ENCODE measurements at places on chromosomes 7 and 10. TPM values are rescaled to one million over a fixed set of nuclear protein-coding genes. Genes with fewer than 3 reads are reported as not detected.

GRCh38 chr7:20786779-20787659 lies at the start of gene SP8:
SP8 (minus strand) TSS chr7:20786886; CDS start chr7:20786798, 88 bp downstream.
- ATAC-seq = peak; percentile 73

DNA sequence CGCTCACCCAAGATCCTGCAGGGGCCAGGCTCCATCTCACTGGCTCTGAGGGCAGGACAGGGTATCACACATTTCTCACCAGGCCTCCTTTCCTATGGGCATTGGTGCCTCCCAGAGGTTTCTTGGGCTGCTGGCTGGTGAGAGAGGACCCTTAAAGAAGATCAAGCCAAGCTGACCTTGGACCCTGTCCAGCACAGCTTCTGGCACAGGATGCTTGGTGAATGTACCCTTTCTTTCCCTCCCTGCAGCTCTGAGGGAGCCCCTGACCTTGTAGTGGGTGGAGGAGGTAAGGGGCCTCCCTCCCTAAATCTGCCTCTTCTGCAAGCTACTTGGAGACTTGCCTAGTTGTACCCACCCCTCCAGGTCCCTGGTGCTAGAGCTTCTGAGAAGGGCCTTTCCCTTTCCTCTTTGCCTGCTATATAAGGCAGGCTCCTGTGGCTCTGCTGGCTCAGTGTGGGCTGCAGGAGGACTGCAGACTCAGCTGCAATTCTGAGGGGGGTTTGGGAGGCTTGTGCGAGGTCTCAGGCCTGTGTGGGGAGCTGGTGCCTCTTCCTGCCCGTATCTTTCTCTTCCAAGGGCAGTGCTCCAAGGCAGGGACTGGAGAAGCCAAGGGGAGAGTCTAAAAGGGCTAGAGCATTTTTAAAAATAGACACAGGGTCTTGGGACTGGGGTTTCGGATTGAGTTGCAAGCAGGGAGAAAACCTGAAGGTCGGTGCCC lies 11.7 kb upstream of the TRIM8 start:
- ATAC-seq = no peak

DNA sequence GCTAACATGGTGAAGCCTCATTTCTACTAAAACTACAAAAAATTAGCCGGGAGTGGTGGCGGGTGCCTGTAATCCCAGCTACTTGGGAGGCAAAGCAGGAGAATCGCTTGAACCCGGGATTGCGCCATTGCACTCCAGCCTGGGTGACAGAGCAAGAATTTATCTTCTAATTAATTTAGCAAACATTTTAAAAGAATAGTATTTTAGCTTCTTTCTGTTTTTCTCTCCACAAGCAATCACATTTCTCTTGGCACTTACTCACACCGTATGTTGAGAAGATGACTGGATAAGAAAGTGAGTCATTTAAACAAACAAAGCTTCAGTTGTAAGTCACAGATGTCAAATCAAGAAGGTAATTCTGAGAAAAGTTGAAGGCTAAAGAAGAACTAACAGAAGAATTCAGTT lies 264.0 kb downstream of the ARL4A start:
- no peak for ATAC-seq

DNA sequence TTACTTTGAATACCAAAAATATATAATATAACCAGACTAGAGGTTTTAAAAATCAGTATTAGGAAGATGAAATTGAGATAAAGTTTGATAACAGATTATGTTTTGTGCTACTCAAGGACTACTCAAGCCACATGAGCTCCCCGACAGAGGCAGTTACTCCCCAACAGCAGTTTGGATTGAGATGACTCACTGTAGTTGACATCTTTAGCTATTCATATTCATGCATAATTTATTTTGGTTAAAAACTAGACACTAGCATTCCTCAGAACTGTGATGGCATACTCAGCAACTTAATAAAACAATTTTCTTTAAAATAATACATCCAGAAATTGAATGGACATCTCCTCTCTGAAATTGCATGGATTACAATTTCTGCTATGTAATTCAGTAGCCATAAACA lies 19.6 kb downstream of the PCLO start:
- no peak for ATAC-seq

DNA sequence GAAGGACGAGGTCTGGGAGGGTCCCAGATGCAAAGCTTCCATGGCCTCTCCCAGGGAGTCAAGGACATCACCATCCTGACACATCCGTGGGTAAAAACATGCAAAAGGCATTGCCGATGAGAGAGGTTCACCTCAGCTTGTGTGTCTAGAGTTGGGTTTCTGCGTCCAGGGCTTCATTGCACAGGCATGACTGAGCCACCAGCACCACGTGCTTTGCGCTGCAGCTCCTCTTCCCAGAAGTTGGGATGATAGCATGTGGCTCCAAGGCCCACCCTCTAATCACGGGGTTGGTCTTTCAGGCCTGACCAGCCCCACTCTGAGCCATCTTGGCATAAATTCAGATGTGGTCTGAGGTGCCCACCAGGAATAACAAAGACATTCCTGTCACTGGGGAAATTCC lies 7.1 kb upstream of the RASGEF1A start:
- no peak for ATAC-seq

- no peak for ATAC-seq
Measured at GRCh38 chr7:37601321-37601720, 82.2 kb upstream of the GPR141 start.

DNA sequence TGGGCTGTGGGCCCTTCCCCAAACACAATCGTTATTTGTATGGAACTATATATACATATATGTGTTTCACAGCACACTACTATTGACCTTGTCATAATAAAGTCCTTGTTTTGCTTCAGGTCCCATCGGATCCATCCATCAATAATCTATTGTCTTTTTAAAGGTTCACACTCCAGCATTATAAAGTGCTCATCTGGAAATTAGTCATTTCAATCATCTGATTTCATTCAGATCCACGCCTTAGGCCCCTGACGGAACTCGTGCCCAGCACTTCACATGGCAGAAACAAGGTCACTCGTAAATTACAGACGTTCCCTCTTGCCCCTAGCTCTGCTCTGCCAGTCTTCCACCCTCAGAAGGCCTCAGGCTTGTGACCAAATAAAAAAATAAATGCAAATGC lies 133.1 kb upstream of the PPP2R2D start:
- no peak for ATAC-seq

- ATAC-seq = peak; percentile 43
Measured at GRCh38 chr7:158468181-158468580, 119.4 kb downstream of the PTPRN2 start.

DNA sequence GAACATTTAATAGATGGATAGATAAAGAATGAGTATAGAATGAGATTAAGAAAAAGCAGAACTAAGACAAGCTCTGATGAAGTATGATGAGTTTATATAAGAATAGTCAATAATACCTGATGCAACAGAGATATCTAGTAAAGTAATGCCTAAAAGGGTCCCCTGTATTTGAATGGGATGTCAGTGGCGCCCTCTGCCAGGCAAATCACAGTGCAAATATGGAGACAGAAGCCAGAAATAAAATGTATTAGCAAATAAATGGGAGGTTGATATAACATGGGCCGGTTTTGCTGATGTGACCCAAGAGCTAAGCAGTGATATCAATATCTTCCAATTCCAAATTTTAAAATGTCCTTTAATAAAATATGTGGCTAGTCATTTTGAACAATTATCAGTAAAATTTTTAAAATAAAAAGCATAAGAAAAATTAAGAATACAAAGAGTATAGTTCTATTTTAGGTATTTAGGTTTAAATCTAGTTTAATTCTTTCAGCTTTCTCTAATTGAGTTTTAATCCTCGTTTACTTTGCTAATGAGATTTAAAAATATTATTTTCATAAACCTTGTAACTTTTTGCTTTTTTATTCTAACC lies 62.6 kb downstream of the ADK start:
- no peak for ATAC-seq

- peak; percentile 64 for ATAC-seq
Measured at GRCh38 chr7:74026903-74027682, 880 bp upstream of the ELN start.

GRCh38 chr10:103658049-103658577 lies 164.6 kb downstream of the NEURL1 start:
- no peak for ATAC-seq

GRCh38 chr10:33939892-33940291 lies 605.4 kb upstream of the NRP1 start:
- ATAC-seq = no peak

GRCh38 chr10:35843524-35844181 lies 201.6 kb upstream of the FZD8 start:
- peak; percentile 39 for ATAC-seq

- no peak for ATAC-seq
Measured at GRCh38 chr10:51789118-51789517, 89.7 kb upstream of the CSTF2T start.

DNA sequence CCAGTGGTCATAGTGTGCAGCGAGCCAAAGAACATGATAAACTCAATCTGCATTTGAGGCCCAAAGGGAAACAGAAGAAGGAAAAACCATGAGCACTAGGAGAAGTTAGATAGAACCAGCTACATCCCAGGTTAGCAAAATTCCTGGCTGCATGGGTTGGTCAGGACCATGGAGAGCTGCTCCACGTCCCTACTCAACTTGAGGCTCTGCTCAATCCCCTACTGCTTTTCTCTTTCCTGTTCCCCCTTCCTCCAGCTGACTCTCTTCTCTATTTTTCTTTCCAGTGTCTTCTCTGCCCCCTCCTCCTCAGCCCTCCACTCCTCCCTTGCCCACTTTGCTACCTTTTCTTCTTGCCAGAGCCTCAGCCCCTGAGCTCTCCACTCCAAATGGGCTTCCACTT lies 21.9 kb upstream of the VSIR start:
- no peak for ATAC-seq

GRCh38 chr7:99126921-99127553 lies 16.9 kb downstream of the SMURF1 start:
- peak; percentile 85 for ATAC-seq

DNA sequence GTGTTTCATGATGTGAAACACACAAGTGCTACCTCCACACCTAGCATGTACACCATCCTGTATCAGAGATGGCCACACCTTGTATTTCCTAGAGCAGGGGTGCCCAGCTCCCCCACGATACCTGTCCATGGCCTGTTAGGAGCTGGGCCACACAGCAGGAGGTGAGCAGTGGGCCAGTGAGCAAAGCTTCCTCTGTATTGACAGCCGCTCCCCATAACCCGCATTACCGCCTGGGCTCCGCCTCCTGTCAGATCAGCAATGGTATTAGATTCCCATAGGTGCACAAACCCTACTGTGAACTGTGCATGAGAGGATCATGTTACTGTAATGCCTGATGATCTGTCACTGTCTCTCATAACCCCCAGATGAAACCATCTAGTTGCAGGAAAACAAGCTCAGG lies 145.6 kb upstream of the RNF32 start:
- ATAC-seq = no peak

- no peak for ATAC-seq
Measured at GRCh38 chr7:116618338-116619128, 53.5 kb upstream of the MET start.

- no peak for ATAC-seq
Measured at GRCh38 chr7:93620057-93620456, 45.5 kb upstream of the CALCR start.

GRCh38 chr7:137871170-137871915 lies 24.6 kb upstream of the DGKI start:
- ATAC-seq = peak; percentile 35

GRCh38 chr7:6209340-6209739 lies 63.1 kb downstream of the CYTH3 start:
- ATAC-seq = no peak

DNA sequence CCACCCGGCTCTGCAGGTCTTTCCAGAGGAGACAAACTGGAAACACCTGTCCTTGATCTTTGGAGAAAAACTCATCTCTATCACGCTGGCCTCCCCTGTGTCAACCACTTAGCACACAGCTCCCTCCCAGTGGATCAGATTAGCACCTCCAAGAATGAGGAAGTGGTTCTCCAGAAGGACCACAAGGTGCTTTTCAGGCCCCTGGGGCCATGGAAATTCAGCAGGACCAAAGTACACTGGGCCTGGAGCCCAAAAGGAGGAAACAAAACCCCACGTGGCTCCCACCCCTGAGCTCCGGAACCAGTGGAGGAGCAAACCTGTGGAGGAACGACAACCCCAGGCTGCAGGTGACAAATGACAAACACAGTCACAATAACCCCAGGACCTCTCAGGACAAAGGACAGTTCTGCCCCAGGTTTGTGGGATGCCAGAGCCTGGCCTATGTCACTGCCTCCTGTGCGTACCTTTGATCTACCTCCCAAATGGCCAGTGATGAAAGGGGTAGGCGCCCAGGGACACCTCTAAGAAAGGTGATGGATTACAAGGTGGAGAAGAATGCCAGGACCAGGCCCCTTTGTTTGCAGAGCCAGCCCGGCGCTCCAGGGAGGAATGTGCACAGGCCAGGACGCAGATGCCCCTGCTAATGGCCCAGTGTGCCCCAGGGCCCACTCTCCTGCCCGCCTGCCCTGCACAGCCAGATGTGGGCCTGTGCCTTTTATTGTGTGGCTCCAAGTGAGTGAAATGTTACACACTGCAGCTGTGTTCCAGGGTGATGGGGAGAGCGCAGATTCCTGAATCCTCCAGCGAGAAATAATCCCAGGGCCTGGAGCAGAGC lies 5.7 kb downstream of the TNS3 start:
- peak; percentile 9 for ATAC-seq

GRCh38 chr10:61262486-61263261 lies 190.5 kb downstream of the TMEM26 start:
- ATAC-seq = no peak

- no peak for ATAC-seq
Measured at GRCh38 chr7:111226800-111227199, 135.9 kb downstream of the LRRN3 start.

GRCh38 chr10:126153711-126154628 lies 234.3 kb downstream of the ADAM12 start:
- no peak for ATAC-seq

Gene NOLC1
- total RNA-seq = 61.9 TPM

Gene SLC26A4
- total RNA-seq = not detected

Gene NRCAM
- total RNA-seq = 55.1 TPM

Gene LRCH4
- total RNA-seq = 24.2 TPM

Gene C10orf67
- 0.57 TPM for total RNA-seq

Gene P4HA1
- total RNA-seq = 12.8 TPM

Gene EPHB6
- 9.9 TPM for total RNA-seq

Gene IL15RA
- total RNA-seq = 0.29 TPM

Gene INSIG1
- 27.4 TPM for total RNA-seq

Gene KAZALD1
- 1.8 TPM for total RNA-seq

Gene CALML5
- not detected for total RNA-seq

Gene AEBP1
- total RNA-seq = 3.2 TPM
